ENCODE measurements at places on chromosomes 5 and 9.

DNA sequence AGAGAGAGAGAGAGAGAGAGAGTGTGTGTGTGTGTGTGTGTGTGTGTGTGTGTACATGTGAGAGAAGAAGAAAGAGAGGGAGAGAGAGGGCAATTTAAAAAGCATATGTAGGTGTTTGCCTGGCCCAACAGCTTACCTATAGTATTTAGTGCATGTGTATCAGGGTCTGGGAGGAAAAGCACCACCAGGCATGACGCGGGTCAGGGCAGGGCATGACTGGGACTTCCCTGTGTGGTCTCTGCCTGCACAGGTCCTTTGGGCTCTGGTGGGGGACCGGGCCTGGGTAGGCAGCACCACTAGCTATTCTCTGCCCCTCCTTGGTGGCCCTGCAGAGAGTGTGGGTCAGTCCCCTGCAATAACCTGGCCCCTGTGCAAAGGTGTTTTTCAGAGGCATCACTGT lies 16.1 kb downstream of the IL9 start:
- no peak for DNase-seq

- DNase-seq = peak; percentile 39
These were observed 13.2 kb downstream of the TMEM8B start for GRCh38 chr9:35842020-35842745.

GRCh38 chr5:55472642-55473041 lies 62.1 kb downstream of the PLPP1 start:
- DNase-seq = no peak

- no peak for DNase-seq
These were observed 317.7 kb upstream of the IRX4 start for GRCh38 chr5:2200261-2200950.

GRCh38 chr5:41876678-41877077 lies 6.5 kb upstream of the OXCT1 start:
- DNase-seq = no peak

DNA sequence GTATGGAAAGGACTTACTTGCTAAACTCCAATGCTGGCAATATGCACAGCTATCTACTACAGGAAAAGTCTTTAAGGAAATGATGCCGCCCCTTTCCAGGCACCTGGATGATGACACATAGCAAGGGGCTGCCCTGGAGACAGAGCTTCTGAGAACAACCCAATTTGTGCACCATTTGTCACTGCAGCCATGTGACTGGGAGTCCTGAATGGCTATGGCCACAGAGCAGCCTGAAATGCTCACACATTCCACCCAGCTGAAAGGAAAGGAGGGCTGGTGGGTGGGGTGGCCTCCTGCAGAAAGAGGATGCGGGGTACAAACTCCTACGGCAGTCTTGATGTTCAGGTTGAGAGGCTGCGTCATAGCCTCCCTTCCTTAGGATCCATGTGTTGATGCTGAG lies 70.1 kb upstream of the FSTL4 start:
- no peak for DNase-seq

DNA sequence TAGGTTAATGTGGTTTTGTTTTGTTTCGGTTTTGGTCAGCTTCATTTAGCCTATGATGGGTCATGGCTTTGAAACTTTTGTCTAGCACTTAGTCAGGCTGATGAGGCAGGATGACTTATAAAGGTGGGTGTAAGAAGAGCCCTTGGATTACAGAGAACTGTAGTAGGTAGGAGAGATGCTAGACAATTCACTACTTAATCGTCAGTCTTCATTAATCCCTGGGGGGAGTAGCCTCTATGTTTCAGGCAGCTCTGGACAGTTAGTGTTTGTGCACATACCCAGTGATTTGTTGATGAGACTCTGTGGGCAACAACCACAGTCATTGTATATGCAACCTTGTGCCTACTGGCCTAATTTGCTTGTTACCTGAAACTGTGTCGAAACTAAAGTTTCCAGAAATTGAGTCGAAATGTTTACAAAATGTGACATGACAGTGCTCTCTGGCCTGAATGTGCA lies 113.3 kb downstream of the MTREX start:
- DNase-seq = no peak

GRCh38 chr5:115463983-115464382 lies 80.6 kb downstream of the FEM1C start:
- no peak for DNase-seq

DNA sequence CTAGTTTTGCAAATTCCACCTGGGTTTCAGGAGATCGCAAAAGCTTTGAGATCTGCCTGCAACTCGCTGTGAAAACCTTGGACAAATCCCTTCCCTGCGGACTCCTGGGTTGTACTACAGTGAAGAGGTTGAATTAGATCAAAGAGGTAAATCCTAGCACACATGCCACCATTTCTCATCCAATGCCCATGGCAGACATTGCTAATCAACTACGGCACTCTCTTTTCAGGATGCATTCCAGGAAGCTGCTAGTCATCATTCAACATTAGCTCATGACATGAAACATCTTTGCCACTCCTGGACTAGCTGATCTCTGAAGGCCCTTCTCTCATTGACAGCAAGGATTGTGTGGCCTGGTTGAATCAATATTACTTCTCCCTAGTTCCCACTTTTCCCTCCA lies 46.1 kb downstream of the PCDH1 start:
- no peak for DNase-seq

GRCh38 chr9:74644023-74644422 lies 146.9 kb downstream of the RORB start:
- DNase-seq = no peak

- peak; percentile 16 for DNase-seq
These were observed 80.4 kb downstream of the DCP2 start for GRCh38 chr5:113056988-113057387.

GRCh38 chr5:81601919-81602318 lies 149.0 kb downstream of the SSBP2 start:
- DNase-seq = no peak

GRCh38 chr9:95242613-95243012 lies 74.9 kb downstream of the FANCC start:
- DNase-seq = no peak

DNA sequence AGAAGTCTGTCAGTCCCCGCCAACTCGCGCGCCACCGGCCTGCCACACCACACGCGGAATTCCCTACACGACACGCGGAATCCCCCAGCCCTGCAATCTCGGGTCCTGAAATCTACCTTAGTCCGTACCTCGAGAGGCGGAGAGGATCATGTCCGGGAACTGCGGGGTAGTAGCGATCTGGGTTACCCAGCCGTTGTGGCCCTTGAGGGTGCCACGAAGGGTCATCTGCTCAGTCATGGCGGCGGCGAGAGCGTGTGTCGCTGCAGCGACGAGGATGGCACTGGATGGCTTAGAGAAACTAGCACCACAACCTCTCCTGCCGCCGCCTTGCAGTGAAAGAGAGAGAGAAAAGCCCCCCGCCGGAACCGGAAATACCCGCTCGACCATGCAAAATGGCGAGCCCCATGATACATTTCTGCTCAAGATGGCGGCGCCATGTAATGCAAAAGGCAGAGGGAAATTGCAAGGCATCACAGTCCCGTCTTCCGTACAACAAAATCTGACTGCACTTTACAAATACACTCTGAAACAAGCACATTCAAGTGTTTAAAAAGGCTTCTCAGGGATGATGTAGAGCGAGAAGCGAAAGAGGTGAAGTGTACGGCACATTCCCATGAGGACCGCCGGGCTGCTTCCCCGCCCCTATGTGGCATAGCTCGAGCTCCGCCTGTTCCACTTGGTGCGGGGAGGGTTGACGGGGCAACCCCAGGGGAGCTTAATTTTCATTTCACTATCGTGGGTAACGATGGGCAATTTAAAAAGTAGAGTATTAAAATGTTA lies at the start of gene RACK1:
Gene RACK1 (minus strand): TSS at position 343 of the 780 bp plus-strand sequence. CDS start 106 bp downstream, at position 237.
- peak; percentile 84 for DNase-seq

DNA sequence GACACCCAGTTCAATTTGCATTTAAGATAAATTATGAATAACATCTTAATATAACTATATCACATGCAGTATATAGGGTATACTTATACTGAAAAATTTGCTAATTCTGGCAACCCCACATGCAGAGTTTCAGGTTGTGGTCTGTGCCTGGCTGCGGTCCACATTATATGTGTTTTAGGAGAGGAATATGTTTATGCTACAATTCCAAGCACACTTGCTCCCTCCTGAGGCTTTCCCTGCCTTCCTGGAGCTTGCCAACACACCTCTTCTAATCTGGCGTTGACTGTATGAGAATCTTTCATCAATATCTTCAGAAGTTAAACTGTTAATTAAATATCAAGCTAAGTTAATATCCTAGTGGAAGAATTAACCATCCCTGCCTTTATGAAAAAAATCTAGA lies 45.2 kb downstream of the SEMA5A start:
- DNase-seq = no peak

All from inflammatory macrophage treated with lipopolysaccharide for 1 hour (primary cell).